Stimulated activated CD8-positive, alpha-beta memory T cell treated with anti-CD3 and anti-CD28 coated beads, Interleukin-7, amount 100 ng/mL, for 48 hours (primary cell): ENCODE measurements at places on chromosomes 3 and 15.

DNA sequence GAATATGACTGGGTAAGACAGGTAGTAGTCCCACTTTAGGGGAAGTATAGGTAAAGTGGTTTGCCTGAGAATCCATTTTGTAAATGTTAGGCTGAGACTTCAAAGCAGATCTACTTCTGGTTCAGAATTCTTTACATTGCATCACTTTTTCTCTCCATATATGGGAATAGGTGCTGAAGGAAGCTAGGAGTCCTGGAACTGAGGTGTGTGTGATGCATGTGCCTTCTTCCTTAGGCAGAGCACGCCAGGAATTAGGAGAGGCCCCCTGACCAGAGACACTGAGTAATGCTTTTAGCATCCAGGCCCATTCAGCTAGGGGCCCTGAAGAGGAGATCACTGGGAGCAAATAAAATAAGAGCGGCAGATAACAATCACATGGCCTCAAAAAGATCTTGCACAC is 69.2 kb upstream of the DCP1A start:
- no peak for DNase-seq

- DNase-seq = no peak
Measured at GRCh38 chr3:95826419-95826818, 988.0 kb upstream of the EPHA6 start.

DNA sequence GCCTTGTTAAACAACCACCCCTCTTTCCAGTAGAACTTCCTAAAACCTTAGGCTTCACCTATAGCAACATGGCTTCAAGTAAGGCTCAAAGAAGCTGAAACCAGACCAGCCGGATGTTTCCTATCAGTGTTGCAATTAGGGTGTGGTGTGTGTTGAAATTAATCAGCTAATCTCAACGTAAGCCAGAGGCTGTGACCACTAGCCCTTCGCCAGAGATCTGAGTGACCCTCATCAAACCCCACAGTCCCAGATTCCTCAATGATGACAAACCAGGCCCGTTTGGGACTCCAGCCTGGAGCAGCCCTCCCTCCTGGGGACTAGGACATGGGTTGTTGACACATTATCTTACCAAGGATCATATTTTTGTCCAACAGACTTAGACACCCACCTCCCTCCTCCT is 27.3 kb downstream of the CYP11A1 start:
- no peak for DNase-seq

DNA sequence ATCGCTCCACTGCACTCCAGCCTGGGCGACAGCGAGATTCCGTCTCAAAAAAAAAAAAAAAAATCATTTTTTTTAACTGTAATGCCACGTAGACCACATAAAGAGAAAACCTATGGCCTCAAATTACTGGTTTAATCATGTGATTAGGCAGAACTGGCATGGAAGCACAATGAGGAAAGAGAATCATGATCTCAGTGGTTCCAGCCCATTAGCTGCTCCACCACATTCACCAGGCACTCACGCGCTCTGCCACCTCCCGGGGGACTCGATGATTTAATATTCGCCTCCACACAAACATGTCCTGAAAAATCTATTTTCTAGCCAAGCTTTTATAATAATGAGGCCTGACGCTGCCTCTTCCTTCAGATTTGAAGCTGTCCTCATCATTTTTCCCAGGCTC is 204.7 kb downstream of the TBL1XR1 start:
- DNase-seq = no peak

GRCh38 chr3:167772992-167773391 is 37.5 kb downstream of the SERPINI1 start:
- DNase-seq = no peak

- no peak for DNase-seq
Measured at GRCh38 chr3:152328841-152329240, 60.1 kb downstream of the MBNL1 start.

DNA sequence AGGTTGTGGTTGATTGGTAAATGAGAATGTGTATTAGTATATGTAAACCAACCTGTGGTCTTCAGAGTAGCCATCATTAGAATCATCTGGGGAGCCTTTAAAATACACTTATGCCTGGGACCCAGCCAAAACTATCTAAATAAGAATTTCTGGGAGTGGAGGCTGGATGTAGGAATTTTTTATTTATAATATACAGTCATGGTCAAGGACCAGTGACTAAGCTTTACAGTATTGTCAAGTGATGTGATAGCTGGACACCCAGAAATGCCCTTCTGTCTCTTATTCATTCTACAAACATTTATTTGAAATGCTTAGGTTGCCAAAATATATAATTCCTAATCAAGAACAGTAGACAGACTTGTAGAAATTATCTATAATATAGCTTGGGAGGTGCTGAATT is 132.2 kb downstream of the MBNL1 start:
- no peak for DNase-seq

DNA sequence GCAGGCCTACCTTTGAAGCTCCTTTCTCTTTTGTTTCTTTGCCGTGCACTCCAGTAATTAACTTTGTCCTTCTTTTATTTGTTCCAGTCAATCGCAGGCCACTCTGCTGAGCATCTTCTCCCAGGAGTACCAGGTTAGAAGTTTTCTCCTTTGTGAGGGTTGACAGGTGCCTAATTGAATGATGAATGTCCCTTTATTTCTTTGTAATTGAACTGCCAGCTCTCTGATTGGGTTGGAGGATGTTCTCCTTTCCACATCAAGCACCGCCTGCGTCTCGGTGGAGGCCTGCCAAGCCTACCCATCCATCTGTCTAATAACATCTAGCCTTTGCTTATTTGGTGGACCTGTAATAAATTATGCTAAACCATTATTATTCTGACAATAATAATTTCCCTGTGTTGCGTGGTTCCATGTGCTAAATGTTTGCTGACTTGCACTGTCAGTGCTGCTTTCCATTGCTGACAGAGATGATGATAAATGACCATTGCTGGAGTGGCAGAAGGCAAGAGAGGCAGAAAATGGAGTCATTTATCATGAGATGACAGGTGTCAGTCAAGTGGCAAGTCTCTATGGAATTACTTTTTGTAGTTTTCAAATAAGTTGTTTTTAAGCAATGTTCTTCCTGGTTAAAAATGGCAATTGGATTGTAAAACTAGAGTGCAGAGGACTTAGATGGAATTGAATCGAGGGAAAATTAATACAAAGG is 64.9 kb downstream of the CDIN1 start:
- DNase-seq = no peak

DNA sequence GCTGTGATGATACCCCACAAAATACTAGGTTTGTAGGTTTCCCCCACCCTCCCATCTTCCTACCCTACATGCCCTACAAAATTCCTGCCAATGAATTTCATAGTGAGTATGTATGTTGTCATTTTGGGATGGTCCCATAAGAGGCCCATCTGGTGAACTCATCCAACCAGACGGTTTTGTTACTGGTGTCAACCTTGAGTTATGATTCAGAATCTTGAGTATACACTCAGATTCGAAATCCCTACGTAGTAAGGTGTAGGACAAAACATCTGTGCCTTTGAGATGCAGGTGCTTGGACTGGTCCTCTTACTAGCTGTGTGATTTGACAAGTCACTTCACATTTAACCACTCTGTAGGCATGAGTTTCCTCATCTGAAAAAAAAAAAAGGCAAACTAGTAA is 3.6 kb downstream of the SIAH2 start:
- DNase-seq = no peak

GRCh38 chr3:115783938-115784738 is 160.8 kb downstream of the GAP43 start:
- peak; percentile 79 for DNase-seq

DNA sequence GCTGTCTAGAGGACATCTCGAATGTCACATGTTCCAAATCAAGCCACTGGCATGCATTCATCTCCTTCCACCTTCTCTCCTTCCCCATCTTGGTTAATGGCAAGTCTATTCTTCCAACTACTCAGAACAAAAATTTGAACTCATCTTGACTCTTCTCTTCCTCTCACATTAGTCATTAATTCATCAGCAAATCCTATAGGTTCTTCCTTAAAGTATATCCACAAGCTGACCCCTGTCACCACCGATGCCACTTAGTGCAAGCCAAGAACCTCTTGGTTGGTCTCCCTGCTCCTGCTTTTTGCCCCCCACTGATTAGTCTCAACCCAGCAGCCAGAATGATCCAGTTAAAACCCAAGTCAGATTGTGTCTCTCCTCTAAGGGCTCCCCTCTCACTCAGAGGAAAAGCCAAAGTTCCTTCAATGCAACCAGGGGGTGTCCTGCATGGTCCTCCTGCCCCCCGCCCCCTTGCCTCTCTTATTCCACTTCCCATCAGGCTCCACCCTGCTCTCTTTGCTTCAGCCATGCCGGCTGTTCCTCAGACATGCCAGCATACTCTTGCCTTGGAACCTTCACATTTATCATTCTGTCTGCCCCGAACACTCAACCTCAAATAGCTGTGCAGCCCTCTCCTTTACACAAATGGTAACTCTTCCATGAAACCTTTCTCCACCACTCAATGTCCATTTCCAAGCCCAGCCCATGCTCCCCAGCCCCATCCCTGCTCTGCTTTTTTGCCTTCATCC is 1.0 kb upstream of the GALNT15 start:
- no peak for DNase-seq

GRCh38 chr15:60395276-60396011 is 2.3 kb downstream of the ANXA2 start:
- no peak for DNase-seq

GRCh38 chr15:75926931-75927330 is 23.3 kb downstream of the FBXO22 start:
- DNase-seq = no peak

DNA sequence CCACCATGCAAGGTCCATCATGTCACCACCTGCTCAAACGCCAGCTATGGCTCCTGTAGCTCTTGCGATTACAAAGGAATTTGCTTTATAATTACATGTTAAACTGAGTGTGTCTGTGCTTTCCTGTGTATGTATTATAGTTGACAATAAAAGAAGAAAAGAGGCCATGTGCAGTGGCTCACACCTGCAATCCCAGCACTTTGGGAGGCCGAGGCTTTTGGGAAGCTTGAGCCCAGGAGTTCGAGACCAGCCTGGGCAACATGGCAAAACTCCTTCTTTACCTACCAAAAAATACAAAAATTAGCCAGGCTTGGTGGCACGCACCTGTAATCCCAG is 27.0 kb downstream of the ATRIP start:
- DNase-seq = no peak

DNA sequence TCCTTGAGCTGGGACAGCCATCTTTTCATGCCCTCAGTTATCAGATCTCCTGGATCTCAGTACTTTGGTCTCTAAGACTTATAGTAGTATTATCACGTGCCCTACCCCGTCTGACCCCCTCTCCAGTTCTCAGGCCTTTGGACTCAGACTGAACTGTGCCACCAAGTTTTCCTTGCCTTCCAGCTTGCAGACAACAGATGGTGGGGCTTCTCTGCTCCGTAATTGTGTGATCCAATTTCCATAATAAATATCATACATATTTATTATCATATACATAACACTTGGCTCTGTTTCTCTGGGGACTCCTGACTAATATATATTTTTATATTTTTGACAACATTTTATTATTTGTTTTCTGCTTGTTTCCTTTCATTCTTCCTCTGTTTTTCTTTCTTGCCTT is 458.8 kb upstream of the SEMA6D start:
- no peak for DNase-seq

DNA sequence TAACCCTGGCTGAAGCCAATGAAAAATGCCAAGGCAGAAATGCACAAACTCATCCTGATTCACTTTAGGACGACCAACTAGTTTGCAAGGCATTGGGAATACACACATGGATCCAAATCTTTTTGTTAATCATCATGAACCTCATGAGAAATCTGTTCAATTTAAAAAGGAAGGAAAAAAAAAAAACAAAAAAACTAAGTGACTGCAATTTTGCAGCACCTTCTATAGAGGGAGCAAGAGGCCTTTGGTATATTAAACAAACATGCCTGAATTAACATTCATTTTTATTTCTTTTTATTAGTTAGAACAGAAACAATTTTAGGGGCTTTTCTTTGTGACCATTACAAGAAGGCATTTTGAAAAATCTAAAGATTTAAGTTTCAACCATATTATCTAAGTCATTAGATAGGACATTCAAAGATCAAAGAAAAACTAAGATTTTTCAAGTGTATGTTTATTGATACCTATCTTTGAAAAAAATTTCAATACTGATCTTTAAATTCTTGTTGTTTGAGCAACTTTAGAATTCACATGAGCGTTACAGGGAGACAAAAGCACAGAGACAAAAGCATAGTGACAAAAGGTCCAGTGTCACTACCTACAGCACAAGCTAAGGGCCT is 182.4 kb downstream of the CBLB start:
- DNase-seq = no peak

DNA sequence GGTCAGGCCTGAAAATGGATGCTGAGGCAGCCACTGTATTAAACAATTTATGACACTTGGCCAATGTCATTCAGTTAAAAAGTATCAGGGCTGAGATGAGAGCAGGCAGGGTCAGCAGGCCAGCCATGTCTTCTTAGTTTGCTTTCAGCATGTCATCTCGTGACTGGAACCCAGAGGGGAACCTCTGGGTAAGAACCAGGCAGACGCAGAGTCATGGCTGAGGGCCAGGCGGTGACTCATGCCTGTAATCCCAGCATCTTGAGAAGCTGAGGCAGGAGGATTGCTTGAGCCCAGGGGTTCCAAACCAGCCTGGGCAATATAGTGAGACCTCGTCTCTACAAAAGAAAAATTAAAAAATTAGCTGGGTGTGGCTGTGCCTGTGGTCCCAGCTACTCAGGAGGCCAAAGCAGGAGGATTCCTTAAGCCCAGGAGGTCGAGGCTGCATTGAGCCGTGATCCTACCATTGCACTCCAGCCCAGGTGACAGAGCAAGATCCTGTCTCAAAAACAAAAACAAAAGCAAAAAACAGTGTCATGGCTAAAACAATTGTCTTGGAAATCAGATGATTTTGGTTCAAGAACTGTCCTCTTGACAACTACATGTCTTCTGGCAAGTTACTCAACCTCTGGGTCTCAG is 11.7 kb downstream of the BCL2L10 start:
- no peak for DNase-seq

GRCh38 chr15:39556461-39556860 is 24.4 kb upstream of the THBS1 start:
- no peak for DNase-seq

- no peak for DNase-seq
Measured at GRCh38 chr15:62141643-62142588, 23.2 kb downstream of the C2CD4B start.
